ENCODE measurements at places on chromosomes 2 and 18.

- DNase-seq, result peak; percentile 16
Observed at GRCh38 chr18:47100212-47100831, 50.0 kb downstream of the HDHD2 start.

DNA sequence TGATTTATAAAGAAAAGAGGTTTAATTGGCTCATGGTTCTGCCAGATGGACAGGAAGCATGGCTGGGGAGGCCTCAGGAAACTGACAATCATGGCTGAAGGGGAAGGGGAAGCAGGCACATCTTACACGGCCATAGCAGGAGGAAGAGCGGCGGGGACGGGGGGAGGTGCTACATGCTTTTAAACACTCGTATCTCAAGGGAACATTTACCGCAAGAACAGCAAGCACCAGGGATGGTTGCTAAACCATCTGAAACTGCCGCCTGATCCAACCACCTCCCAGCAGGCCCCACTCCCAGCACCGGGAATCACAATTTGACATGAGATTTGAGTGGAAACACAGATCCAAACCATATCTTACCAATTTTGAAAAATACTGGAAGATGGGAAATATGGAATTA, 362.8 kb downstream of the FBXO15 start:
- no peak for DNase-seq

DNA sequence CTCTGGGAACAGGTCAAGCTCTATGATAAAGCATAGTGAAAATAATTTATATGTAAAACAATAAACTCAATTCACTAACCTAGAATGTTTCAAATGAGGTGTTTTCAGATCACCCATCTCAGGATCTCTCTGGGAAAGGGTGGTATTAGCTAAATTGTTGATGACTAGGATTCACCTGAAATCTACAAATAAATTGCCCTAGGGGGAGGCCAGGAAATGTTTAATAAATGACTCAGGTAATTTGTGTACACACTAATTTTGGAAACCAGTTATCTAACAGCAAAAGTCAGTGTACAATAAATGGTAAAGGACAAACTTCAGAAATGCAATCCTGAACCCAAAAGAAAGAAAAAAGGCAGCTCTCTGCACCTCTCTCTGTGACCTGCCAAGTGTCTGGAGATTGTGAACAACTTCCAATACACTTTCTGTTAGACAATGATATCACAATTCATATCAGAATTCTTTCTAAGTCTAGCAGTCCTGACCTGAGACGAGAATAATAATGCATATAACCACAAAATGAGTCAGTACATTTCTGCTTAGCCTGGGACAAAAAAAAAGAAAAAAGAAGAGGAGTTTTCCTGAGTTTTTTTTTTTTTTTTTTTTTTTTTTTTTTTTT, 760.0 kb downstream of the EPHA4 start:
- DNase-seq, result no peak

- DNase-seq, result peak; percentile 43
Observed at GRCh38 chr2:179049546-179050311, at the start of gene CCDC141. Gene CCDC141, minus strand, starts transcription at chr2:179050137. Its CDS starts 196 bp downstream, at chr2:179049941.

GRCh38 chr18:10659000-10659399, 133.2 kb downstream of the NAPG start:
- DNase-seq, result no peak

Measured in MM.1S (cell line).